ENCODE measurements at places on chromosomes 12 and 14.

- H3K27ac ChIP-seq, result no peak overlapping the region
- H3K4me1 ChIP-seq, result peaks cover 40% of the 10 kb centered on the region
- no peak for ATAC-seq
- no peaks in the 10 kb centered on the region for H3K36me3 ChIP-seq
Observed at GRCh38 chr12:49334226-49334625, 2.8 kb downstream of the C1QL4 start.

DNA sequence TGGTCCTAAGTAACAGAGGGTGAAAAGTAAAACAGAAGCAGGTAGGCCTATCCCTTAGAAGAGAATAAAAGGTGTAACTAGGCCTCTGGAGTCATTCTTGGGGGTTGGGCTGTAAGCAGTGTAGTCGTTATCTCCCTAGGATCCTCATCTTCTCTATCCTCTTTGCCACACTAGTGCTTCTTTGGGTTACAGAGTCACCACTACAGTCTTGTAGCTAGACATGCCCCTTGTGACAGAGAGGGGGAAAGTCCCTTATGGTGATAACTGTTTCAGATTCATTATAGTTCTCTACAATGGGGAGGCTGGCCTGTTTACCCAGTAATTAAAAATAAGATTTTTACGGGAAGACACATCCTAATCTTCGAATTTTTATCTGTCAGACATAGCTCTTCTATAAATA, 16.4 kb upstream of the SRP54 start:
- peaks cover 8% of the 10 kb centered on the region for H3K36me3 ChIP-seq
- no peaks in the 10 kb centered on the region for H3K27me3 ChIP-seq
- peaks cover 8% of the 10 kb centered on the region for H3K4me1 ChIP-seq
- no peak overlapping the region for H3K4me3 ChIP-seq
- H3K27ac ChIP-seq, result peak overlapping the region; percentile 13

DNA sequence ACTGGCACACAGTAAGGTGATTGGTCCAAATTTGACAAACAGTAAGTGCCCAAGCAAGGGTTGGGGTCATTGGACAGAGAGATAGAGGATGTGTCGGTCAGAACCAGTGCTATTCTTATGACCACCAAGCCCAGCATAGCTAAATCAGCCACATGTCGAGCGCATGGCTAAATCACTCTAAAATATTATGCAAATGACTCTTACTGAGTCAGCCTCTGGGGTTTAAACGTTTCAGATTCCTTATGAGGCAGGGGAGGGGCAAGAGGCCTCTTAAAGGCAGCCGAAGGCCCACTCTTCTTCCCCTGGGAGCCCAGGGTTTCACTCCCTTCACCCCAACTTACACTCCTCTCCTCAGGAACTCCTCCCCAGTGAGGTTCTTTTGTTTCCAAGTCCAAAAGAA, 603 bp upstream of the ENDOU start:
- peak; percentile 71 for ATAC-seq
- no peak overlapping the region for H3K4me3 ChIP-seq
- peaks cover 38% of the 10 kb centered on the region for H3K4me1 ChIP-seq
- peak overlapping the region; percentile 15 for H3K27ac ChIP-seq

DNA sequence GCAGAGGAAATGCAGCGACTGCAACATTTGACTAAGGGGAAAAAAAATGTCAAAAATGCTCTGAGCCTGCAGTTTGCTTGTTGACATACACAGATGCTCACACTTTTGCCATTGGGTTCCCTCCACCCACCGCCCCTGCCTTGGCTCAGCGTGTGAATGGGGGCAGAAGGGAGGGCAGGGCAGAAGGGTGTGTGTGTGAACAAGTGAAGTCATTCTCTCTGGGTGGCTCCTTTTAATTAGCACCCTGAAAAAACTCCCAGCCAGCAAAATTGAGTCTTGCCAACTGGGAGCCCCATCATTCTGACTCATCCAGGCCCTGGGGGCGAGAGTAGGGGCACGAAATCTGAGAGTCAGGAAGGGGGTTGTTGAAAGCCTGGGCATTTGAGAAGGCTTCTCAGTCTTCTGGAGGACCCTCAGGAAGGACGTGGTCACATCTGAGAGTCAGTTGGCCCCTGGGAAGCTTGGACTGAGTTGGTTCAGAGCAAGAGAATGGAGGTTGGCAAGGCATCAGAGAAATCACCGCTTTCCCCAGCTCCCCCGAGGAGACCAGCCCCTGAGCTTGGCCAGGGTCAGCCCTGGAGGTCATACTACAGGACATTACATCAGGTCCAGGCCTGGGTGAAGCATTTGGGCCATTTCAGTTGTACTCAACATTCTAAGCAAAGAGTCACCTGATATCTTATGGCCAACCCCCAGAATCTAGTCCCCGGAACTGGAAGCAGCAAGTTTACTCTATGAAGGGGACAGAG, 22.7 kb upstream of the KRT78 start:
- no peaks in the 10 kb centered on the region for H3K36me3 ChIP-seq
- peaks cover 31% of the 10 kb centered on the region for H3K27me3 ChIP-seq
- H3K27ac ChIP-seq, result no peak overlapping the region

DNA sequence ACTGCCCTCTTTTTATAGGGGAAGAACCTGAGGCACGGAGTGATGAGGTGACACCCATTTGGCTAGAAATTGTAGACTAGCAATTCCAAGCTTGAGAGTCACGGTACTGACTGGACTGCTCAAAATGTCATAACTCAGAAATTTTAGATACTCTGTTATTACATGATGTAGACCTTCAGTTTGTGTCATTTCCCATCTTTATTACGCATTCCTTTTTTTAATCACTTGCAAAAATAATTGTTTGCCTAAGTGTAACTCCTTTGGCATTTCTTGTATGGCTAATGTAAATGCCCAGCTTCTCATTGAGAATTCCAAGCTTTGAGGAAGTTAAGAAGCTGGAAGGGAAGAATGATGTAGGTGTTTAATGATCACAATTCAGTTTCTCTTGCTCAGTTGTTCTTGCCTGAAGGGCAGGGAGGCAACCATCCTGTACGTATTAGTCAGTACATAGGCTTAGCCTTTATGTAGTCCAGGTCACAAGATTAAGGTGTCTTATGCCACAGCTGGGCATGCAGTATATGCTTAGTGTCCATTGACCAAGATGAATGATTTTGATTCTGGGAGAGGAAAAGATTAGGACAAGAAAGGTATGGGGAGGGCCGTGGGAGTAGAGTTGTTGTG, 68.2 kb upstream of the EVL start:
- no peaks in the 10 kb centered on the region for H3K36me3 ChIP-seq
- peaks cover 7% of the 10 kb centered on the region for H3K4me1 ChIP-seq
- H3K27me3 ChIP-seq, result peaks cover 42% of the 10 kb centered on the region

DNA sequence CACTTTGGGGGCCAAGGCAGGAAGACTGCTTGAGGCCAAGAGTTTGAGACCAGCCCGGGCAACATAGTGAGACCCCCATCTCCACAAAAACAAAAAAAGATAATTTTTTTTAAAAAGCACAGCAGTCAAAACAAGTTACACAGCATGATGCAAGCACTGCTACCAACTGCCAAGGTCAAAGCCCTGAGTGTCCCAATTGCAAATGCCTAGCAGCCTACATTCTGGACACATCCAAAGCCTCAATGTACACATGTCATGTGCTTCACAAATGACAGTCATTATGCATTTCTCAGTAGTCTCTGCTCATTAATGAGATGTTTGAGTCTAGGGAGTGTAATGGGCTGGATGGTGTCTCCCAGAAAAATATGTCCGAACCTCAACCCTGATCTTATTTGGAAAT, 113.7 kb upstream of the CCND2 start:
- H3K4me1 ChIP-seq, result peaks cover 28% of the 10 kb centered on the region
- H3K4me3 ChIP-seq, result no peak overlapping the region
- H3K36me3 ChIP-seq, result no peaks in the 10 kb centered on the region
- no peak for ATAC-seq
- H3K27ac ChIP-seq, result no peak overlapping the region

DNA sequence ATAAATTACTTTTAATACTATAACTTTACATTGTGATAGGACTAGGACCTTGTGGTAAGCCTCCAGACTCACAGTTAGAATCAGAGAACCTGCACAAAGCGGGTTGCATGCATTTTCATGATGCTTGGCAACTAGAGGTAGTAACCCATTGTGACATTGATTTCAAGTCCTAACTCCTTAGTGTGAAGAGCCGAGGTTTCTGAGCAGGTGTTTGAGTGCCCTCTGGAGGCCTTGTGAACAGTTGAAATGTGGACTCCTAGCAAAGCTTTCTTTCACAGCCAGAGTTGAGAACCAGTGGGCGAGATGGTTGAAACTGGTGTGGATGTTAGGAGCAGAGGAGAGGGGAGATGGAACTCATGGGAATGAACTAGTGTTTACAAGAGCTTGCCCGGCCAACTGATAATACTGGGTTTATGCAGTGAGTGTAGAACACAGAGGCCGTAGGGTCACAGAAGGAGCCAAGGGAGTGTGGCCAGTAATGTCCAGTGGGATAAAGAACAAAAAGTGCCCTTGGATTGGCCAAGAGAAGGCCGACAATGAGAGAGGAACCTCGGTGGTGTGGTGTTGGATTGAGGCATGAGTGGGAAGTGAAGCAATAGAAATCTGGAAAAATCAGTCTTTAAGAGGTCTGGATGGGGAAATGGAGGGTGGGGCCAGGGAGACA, 10.9 kb downstream of the ZNF664 start:
- peaks cover 49% of the 10 kb centered on the region for H3K4me1 ChIP-seq
- peak; percentile 63 for ATAC-seq
- H3K4me3 ChIP-seq, result no peak overlapping the region
- no peaks in the 10 kb centered on the region for H3K27me3 ChIP-seq

DNA sequence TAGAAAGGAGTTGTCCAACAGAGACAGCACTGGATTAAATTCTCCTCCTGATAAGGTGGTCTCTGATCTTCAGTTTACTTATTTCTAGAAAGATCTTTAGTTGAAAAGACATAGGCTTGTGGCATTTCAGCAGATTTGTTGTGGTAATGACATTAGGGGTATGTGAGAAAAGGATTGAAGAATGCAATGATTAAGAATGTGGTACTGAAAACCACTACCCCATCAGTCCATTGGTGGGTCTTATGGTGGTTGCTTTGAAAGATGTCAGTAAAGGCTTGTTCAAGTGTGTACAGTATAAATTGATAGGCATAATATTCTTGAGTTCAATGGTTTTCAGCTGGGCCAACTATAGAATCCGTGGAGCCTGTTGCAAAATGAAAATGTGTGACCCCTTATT, 10.8 kb downstream of the PPFIBP1 start:
- H3K27ac ChIP-seq, result peak overlapping the region; percentile 44
- peaks cover 46% of the 10 kb centered on the region for H3K4me1 ChIP-seq
- no peak overlapping the region for H3K4me3 ChIP-seq
